Psoas muscle (tissue), 8 donors: ENCODE measurements at places on chromosomes 3 and 15.

DNA sequence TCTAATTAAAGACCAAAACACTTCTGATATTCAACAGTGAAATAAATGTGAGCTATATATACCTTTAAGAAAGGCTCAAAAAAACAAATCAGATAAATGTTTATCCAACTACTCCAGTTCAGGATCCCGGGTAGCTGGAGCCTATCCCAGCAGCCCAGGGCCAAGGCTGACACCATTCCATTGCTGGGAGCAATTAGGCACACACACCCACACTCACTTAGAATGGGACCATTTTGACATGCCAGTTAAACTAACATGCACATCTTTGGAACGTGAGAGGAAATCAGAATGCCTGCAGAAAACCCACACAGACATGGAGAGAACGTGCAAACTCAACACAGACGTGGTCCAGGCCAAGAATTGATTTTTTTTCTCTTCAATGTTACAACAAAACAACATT is 30.0 kb upstream of the PLSCR4 start:
- DNase-seq, result no peak

GRCh38 chr3:94345101-94345500 is 282.2 kb downstream of the NSUN3 start:
- DNase-seq, result no peak

- DNase-seq, result no peak
These were observed 71.2 kb upstream of the SLC6A6 start for GRCh38 chr3:14331251-14331650.

DNA sequence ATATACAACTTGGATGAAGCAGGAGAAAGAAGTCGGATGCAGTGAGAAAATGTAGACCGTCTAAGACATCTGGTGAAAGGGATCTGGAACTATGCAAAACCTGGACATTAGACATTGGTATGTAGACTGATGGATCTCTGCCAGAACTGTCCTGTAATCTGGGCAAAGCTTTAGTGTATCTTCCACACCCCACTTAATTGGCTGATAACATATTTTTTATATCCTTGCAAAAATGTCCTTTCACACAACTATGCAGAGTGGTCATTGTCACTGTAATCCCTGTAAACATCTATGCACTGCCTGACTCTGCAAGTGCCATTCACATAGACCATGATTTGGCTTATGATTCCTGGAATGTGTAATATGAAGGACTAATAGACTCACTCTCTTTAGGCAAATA is 163.1 kb downstream of the TUSC7 start:
- no peak for DNase-seq

DNA sequence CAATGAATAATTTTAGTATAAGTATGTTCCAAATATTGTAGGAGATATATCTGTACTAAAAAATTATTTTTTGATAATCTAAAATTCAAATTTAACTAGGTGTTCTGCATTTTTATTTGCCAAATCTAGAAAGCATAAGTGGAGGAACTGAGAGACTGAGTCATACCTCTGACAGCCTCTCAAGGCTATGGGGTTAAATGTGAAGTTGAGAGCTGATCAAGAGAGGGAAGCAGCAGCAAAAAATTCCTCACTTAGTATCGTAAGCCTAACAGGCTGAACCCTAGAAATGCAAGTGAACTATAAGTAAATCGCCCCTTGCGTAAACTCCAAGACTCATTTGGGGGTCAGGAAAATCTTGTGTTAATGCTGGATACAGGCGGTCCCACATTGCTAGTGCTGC is 12.8 kb upstream of the TOPAZ1 start:
- DNase-seq, result no peak

GRCh38 chr15:76377751-76378150 is 41.2 kb downstream of the ISL2 start:
- no peak for DNase-seq

- DNase-seq, result no peak
These were observed 334.4 kb upstream of the THBS1 start for GRCh38 chr15:39246523-39246922.

DNA sequence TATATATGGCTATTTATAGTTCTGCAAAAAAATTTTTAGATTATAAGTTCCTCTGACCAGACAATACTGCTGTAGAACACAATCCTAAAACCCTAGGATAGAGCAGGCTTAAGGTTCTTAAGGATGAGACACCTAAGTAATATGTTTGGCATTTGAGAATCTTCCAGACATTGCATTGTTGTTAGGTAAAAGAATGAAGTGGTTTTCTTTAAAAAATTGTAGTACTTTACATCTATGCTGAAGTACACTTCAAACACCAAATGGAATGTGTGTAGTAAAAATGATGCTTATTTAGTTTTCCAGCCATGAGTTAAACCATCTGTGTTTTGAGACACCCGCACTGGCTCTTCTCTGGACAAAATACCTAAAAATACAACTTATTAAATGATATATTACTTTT is 857.7 kb downstream of the OTOL1 start:
- DNase-seq, result no peak

- no peak for DNase-seq
These were observed 277.3 kb downstream of the UACA start for GRCh38 chr15:70486012-70486411.

- DNase-seq, result no peak
These were observed 48.0 kb upstream of the UBP1 start for GRCh38 chr3:33488246-33488645.

DNA sequence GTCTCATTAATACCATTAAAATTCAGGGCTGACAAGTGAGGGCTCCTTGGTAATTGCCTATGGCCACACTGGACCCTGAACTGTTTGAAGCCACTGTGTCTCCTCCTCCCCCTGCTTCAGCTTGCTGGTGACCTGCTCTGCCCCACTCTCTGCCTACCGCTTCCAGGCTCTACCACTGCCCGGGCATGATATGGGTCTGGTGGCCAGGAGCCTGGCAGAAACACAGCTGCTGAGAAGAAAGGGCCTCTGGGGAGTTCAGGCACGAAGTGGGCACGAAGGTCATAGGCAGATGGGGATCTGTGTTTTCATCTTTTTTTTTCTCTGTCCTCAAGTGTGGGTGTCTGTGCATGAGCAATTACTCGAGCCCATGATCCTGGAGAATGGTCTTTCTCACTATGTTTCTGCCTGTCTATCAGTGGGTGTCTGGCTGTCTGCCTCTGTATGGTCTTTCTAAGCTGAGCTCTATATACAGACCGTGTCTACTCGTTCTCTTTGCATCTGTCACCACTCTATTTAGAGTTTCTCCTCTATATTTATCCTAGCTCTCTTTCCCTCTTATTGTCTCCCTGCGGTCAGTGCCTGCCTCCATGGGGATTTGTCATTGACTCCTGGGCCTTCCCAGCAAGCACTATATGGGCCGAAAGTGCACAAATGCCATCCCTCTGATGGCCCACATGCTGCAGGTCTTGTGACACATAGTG is 42.1 kb upstream of the EPHB1 start:
- DNase-seq, result peak; percentile 52
